ENCODE measurements at places on chromosomes 1 and 21. TPM values are rescaled to one million over a fixed set of nuclear protein-coding genes. Genes with fewer than 3 reads are reported as not detected.

GRCh38 chr1:159700312-159700711 lies 14.1 kb downstream of the CRP start:
- no peak for DNase-seq

GRCh38 chr1:226717256-226717909 lies 21.7 kb downstream of the ITPKB start:
- DNase-seq: no peak

DNA sequence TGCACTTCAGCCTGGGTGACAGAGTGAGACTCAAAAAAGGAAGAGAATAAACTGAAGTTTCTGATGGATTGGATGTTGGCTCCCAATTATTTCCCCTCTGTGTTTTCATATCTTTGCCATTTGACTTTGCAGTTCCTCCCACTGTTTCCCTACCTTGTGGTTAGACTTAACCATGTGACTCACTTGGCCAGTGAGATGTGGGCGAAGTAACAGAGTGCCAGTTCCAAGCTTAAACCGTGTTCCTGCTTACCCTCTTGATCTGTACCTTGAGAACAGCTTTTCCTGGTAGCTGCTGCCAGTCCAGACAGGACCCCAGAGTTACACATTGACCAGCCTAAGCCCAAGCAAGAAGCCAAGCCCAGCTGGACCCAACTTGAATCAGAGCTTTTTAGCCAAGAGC lies 323.4 kb downstream of the LTN1 start:
- no peak for DNase-seq

- no peak for DNase-seq
These were observed 25.1 kb downstream of the NENF start for GRCh38 chr1:212457740-212458338.

DNA sequence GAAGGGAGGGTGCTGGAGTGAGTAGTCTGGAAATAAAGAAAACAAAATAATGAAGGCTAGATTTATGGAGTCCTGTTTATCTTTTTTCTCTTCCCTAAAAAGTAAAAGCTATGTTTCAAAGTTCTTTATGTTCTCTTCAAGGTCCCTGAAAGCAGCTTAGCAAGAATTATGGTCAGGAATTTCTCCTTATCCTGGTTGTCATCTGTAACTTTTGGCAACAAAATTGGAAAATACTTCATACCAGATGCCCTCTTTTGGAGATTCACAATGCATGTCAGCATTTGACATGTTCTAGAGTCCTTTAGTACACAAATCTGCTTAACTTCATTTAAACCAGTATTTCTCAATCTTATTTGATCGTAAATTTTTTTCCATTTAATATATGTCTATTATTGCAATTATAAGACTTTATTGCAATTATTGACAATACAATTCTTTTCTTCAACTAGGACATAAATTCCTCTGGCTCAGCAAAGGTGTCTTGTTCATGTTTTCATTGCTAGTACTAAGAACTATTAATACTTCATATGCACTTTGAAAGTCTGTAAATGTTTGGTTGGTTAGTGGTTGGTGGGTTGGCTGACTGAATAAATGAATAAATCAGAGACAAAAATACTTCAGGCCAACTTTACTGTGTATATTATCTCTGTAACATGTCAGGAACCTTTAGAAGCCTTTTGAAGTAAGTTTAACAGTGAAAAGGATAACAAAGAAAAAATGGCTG lies 101.5 kb downstream of the ATP1B1 start:
- DNase-seq: no peak

DNA sequence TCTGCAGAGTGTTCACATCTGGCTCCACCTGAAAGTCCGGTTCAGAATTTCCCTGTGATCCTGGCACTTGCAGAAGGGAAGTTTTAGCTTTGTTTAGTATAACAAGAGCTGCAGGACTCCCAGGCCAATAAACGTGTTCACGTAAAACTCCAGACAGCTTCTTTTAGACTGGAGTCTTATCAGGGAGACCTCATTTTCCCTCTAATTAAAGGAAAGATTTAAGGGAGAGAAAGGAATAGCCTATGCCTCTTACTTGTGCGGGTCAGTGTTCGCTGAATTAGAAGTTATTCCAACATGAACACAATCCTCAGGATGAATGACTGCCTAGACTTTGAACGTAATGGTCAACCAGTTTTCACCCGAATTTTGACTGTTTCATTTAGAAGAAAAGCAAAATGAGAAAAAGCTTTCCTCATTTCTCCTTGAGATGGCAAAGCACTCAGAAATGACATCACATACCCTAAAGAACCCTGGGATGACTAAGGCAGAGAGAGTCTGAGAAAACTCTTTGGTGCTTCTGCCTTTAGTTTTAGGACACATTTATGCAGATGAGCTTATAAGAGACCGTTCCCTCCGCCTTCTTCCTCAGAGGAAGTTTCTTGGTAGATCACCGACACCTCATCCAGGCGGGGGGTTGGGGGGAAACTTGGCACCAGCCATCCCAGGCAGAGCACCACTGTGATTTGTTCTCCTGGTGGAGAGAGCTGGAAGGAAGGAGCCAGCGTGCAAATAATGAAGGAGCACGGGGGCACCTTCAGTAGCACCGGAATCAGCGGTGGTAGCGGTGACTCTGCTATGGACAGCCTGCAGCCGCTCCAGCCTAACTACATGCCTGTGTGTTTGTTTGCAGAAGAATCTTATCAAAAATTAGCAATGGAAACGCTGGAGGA lies 202.1 kb upstream of the SGIP1 start:
- no peak for DNase-seq

DNA sequence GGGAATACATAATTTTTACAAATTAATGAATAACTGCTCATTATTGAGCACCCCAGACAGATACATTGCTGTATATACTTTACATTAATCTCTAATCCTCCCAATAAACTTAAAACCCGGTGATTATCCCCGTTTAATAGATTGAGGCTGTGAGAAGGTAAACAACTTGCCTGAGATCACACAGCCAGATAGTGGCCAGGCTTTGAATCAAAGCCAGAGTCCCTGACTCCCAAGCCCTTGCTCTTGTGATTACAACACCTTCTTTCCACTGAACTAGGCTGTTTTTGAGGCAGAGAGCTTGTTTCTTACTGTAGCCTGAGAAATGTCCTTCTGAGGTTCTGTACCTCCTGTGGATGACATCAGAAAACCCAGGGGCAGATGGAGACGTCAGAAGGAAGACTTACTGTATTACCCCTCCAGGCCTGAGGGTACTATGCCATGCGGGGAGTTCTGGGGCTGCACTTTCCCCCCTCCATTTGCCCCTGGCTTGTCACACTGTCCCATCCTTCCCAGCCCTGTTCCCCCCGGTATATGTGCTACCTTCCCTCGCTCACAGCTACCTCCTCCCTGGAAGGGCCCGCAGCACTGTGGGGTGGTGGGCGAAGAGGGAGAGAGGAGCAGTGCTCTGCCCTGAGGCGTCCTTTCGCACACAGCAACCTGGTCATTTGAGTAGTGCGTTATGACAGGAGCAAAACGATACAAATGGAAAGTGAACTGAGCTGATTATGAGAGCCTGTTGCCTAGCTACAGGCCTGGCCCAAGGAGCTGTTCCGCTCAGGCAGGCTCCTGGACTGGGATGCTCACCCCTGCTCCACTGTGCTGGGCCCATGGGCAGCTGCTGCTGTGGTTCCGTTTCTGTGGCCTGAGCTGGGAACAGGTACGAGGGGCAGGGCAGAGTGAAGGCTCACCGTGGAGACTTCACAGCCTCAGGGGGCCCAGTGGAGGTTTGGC lies 4.6 kb downstream of the KCNC4 start:
- no peak for DNase-seq

DNA sequence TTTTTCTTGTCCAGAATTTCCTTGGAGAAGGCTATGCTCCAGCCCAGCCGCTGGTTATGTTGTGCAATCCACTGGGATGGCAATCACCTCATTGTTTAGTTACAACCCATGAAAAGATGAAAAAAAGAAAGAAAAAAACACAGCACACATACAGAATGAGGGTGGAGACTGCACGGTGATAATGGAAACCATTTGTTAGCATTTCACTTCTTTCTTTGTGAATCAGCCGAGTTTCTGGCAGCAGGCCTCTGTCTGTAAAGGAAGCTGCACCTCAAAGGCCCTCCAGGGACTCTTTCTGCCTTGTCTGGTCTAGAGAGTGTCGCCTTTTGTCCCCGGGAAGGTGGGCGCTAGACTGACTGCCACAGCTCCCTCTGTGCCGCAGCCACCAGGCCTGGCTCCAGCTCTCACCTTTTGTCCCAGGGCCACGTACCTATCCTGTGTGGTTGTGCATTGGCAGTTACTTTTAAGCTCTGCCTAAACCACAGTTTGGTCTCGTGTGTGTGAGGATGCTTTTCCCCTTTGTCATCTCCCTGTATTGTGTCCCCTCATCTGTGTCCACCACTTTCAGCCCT lies 35.6 kb downstream of the NGF start:
- DNase-seq: peak; percentile 7

DNA sequence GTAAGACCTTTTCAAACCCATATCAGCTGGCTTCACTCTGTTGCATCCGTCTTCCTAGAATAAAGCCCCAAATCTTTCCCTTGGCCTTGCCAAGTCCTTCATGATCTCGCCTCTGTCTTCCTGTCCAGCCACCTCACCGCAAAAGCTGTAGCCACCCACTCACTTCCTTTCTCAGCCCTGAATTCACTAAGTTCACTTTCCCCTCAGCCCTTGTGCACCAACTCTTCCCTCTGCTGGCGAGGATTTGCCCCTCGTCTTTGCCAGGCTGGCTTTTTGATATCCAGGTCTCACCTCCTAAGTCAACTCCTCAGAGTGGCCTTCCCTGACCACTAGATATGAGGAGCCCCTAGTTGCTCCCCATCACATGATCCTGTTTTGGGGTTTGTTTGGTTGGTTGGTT lies 3.9 kb upstream of the COL16A1 start:
- DNase-seq: no peak

DNA sequence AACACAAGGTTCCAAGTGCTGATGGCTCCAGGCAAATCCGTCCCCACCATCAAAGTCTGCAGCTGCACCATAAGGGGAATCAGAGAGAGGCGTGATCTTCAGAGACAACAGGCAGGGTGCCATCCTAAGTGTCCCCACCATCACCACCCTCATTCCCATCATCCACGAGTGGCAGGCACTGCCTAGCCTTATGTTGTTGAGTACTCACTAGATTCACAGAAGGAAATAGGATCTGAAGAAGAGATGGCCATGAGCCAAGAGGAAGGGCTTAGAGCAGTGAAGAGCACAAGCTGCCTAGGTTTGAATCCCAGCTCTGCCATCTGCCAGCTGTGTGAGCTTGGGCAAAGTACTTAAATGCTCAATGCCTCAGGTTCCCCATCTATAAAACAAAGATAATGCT lies 207.3 kb upstream of the CSF3R start:
- no peak for DNase-seq

DNA sequence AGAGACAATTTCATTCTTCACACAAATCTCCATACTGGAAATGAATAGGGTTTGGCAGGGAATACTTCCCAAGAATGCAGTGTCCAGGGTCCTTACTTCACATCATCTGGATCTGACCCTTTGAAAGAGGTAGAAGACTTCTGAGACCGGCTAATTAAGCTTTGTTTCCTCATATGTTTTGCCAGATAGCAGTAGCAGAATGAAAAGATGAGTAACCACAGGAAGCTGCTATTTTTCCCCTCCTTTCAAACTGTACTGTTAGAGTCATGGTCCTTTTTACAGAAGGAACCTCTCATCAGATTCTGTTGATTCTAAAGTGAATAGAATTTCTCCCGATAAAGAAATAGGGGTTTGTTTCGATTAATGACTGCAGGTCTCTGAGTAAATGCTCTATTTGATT lies 1.4 kb upstream of the OLFML3 start:
- DNase-seq: no peak

DNA sequence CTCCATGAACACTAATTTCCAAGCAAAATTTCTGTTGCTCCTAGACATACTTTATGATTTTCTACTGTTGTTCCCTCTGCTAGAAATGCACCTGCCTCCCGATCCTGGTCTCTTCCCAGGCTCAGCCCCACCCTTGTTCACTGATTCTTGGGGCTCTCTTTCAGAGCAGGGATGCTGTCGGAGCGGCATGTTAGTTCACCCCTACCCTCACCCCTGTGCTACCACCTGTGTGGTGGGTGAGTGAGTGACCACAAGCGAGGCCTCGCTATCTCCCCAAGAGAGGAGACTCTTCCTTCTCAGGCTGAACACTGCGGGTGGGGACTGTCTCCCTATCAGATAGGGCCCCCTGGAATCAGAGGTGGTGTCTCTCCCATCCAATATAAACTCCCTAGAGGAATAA lies 4.9 kb upstream of the S100A8 start:
- DNase-seq: no peak

- DNase-seq: no peak
These were observed 38.8 kb upstream of the ATP5PO start for GRCh38 chr21:33954395-33954794.

DNA sequence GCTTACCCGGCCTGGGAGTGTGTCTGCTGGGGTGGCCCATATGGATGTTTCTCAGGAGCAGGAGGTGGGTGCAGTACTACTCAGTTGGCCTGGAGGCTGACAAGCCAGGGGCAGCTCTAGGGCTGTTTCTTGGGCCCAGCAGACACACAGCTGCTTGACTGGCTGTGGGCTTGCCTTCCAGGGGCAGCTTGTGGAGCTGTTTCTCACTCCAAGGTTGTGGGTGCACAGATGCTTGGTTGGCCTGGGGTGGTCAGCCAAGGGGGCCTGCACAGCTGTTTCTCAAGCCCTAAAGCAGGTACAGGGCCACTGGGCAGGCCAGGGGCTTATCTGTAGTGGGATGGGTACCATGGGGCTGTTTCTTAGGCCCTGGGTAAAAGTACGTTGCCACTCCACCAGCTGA lies 1078.1 kb upstream of the ADGRL2 start:
- no peak for DNase-seq

GRCh38 chr21:15468368-15468767 lies 261.4 kb upstream of the USP25 start:
- no peak for DNase-seq

DNA sequence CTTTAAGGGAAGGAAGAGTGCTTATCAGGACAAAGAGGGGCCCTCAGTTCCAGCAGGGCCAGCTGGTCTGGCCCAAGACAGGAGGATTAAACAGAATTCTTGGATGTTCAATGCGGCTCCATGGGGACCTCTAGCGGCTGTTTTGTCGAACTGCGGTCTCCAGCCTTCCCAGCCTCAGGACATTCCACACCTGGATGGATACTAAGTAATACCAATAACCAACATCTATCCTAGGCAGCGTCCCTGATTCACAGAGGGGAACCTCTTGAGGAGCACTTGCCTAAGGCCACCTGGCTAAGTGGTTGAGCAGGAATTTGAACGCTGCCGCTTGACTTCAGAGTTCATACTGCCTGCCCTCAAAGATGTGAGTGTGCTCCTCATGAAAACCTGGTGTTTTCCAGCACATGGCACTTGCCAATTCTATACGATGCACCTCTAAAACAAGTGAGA lies 15.5 kb upstream of the CD247 start:
- peak; percentile 21 for DNase-seq

GRCh38 chr1:108556499-108556898 lies 3.4 kb upstream of the EEIG2 start:
- no peak for DNase-seq

Gene FAM72B
- polyA plus RNA-seq: 1.2 TPM

Gene RPRD2
- polyA plus RNA-seq: 13.5 TPM

Gene TINAGL1
- polyA plus RNA-seq: 189 TPM

Gene AQP10
- 0.85 TPM for polyA plus RNA-seq

Gene KCNK2
- 0.17 TPM for polyA plus RNA-seq
